ENCODE measurements at places on chromosomes 1 and 21. TPM values are rescaled to one million over a fixed set of nuclear protein-coding genes. Genes with fewer than 3 reads are reported as not detected.

Gene THEM5
- not detected for total RNA-seq

Gene SKI
- 28.5 TPM for total RNA-seq

Gene PRMT2
- total RNA-seq, result 57.9 TPM

Gene PDE4B
- total RNA-seq, result 7.8 TPM

Gene CFAP141
- total RNA-seq, result not detected

Gene PLA2G4A
- total RNA-seq, result 9.2 TPM

Gene CASQ1
- total RNA-seq, result not detected

Gene FCGR3A
- total RNA-seq, result not detected

Gene RNU5D-1
- total RNA-seq, result not detected

Gene DISC1
- 0.10 TPM for total RNA-seq

Gene STUM
- not detected for total RNA-seq

Gene SPATA46
- total RNA-seq, result not detected

Gene PAQR6
- total RNA-seq, result 5.1 TPM

Gene CNKSR1
- total RNA-seq, result 0.15 TPM

Gene SIPA1L2
- total RNA-seq, result 6.3 TPM

Gene PROX1
- total RNA-seq, result 0.02 TPM

Gene PEAR1
- total RNA-seq, result 7.2 TPM

Gene CDK18
- 0.96 TPM for total RNA-seq

Gene CRP
- total RNA-seq, result not detected
